ENCODE measurements at places on chromosomes 16 and 17.
A peak's percentile ranks its signal among the peaks of the same experiment; 100 is the strongest.

GRCh38 chr17:7590743-7591142 lies 849 bp upstream of the SOX15 start:
- no peak for DNase-seq

GRCh38 chr17:49634485-49634860 lies 43.4 kb downstream of the SPOP start:
- DNase-seq, result no peak

GRCh38 chr17:5661491-5662125 lies 77.3 kb upstream of the NLRP1 start:
- DNase-seq, result no peak

GRCh38 chr17:26963163-26963503 lies 330.8 kb upstream of the WSB1 start:
- no peak for DNase-seq

- no peak for DNase-seq
These were observed 512 bp downstream of the PMM2 start for GRCh38 chr16:8798174-8798527.

GRCh38 chr17:55727920-55728319 lies 5.3 kb upstream of the TMEM100 start:
- DNase-seq, result no peak

- DNase-seq, result no peak
These were observed 1.8 kb downstream of the JPT1 start for GRCh38 chr17:75152523-75152921.

GRCh38 chr17:4739122-4740024 lies at the start of the genes CXCL16 and ZMYND15:
Gene CXCL16, minus strand, starts transcription at chr17:4739928. Its CDS starts 589 bp downstream, at chr17:4739339.
Gene ZMYND15, plus strand, starts transcription at chr17:4739833. Its CDS starts 716 bp downstream, at chr17:4740549.
- peak; percentile 57 for DNase-seq

- DNase-seq, result peak; percentile 83
These were observed 76.4 kb downstream of the SMG6 start for GRCh38 chr17:2227025-2227699.

GRCh38 chr17:79073706-79074088 lies 927 bp upstream of the ENGASE start:
- DNase-seq, result peak; percentile 79

GRCh38 chr17:57914273-57915142 lies 40.7 kb downstream of the CUEDC1 start:
- no peak for DNase-seq

DNA sequence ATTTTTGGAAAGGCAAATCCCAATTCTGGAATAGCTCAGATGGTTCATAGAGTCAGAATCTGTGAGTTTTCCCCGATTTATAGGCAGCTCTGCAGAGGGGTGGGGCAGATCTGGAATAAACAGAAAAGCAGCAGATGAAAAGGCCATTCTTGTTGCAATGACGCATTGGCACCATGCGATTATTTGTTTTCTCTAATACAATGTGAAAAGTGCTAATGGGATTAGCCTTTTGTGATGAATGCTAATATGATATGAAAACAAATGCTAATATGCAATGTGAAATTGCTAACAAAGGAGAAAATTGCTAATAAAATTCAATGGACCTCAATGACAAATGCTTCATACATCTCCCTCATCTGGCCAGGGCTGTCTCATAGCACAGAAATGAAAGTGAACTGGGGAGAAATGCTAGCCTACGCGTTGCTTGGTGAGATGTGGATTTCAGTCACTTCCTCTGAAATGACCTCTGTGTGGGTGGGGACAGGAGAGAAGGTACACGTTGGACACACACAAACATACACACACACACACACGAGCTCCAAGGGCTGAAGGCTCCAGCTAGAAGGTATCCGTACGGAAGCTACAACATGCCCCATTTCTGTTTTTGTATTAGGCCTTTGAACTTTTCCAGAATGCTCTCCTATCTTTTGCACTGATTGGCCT lies 394.5 kb downstream of the XYLT1 start:
- DNase-seq, result no peak

GRCh38 chr17:855569-855968 lies 73.4 kb downstream of the MRM3 start:
- no peak for DNase-seq

- peak; percentile 25 for DNase-seq
These were observed 72.0 kb upstream of the KSR1 start for GRCh38 chr17:27384261-27384701.

DNA sequence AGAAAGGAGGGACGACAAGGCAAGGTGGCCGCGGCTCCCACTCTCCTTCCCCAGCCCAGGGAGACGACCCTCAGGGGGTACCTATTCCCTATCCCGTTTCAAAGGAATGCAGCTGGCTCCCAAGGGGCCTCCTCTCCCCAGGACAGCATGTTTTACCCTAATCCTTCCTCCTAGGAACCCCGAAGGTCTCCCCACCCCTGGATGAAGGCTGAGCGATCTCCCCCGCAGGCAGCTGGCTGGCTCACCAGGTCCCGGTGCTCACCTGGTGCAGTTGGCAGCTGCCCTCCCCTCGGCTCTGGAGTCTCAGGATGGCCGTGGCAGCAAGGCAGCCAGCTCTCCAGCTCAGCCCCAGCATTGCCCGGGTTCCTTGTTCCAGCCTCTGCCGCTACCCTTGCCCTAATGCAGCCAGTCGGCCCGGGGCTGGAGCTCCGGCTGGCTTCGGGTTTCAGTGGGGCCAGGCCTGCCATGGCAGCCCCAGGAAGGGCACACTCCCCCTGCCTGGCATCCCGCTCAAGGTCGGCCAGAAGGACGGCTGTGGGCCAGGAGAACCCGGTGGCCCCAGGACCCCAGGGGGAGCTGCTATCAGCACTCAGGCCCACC lies 4.6 kb downstream of the CLUH start:
- DNase-seq, result no peak

DNA sequence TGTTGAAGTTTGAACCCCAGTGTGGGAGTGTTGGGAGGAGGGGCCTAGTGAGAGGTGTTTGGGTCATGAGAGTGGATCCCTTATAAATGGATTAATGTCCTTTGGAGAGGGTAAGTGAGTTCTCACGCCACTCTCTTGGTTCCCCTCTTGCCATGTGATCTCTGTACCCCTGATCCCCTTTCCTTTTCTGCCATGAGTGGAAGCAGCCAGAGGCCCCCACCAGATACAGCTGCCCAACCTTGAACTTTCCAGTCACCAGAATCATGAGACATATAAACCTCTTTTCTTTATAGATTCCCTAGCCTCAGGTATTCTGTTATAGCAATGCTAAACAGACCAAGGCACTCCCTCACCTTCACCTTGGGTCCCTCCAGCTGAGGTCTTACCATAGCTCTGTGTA lies 7.4 kb downstream of the SLC6A2 start:
- no peak for DNase-seq

DNA sequence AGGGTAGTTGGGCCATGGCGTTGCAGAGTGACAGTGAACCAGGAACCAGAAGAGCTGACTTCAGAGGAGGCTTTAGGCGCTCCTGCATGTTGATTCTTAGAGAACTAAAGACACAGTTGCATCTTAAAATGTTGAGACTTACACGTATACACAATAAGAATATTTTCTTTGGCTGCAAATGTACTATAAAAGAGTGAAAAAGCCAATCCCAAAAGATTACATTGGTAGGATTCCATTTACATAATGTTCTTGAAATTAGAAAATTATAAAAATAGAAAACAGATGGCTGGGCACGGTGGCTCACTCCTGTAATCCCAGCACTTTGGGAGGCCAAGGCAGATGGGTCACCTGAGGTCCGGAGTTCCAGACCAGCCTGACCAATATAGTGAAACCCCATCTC lies 738.8 kb downstream of the WWOX start:
- DNase-seq, result no peak

DNA sequence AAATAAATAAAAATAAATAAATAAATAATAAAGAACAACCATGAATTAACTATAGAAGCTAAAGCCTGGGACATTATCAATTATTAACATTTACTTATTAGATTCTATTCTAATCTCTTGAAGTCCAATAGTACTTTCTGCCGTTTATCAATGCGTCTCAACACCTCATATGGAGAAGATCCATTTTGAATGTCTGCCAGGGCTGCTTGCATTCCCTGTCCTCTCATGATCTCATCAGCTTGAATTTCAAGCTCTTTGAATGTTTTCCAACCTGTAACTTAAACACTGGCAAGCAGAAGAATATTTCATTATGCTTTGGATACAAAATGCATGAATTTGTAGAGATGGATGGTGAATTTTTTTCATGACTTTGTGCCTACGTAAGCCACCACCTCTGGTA lies 191.9 kb upstream of the ANKFN1 start:
- no peak for DNase-seq

GRCh38 chr16:75243667-75244224 lies 7.7 kb downstream of the BCAR1 start:
- DNase-seq, result no peak

GRCh38 chr17:69525920-69526841 lies 111.7 kb downstream of the MAP2K6 start:
- DNase-seq, result peak; percentile 86

DNA sequence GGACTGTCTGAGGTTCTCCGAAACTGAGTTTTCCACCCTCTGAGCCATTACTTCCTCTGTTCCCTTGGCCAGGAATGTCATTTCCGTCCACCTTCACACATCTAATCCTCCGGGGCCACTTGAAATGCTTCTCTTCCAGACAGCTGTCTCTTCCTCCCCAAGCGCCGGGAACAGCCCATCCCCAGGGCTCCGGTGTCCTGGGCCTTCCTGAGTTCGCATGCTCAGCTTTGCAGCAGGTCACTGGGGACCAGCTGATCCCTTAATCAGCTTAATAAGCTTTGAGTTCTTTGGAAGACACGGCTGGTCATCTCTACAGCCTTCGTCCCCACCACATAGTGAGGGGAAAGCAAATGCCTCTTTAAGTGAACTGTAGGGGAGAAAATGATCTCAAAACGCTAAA lies 123.4 kb downstream of the DYNLRB2 start:
- no peak for DNase-seq

GRCh38 chr17:69176457-69176795 lies 34.7 kb upstream of the ABCA6 start:
- no peak for DNase-seq

DNA sequence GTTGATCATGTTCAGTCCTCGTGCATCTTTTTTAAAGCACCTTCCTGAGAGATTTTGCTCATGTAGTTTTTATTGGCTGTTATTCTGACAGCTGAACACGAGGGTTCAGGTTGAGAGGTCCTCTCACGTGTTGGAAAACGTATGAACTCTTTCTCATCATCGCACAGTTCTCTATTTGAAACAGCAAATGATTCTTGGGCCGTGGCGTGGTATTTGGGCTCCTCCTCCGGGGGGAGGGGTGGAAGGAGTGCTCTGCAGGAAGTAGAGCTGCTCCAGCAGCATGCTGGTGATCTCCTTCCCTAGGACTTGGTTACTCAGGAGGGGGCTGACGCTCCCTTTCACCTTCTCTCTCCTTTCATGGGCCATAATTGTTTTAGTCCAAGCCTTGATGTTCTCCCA lies 70.4 kb downstream of the KSR1 start:
- no peak for DNase-seq

GRCh38 chr16:89458967-89459366 lies 31.4 kb downstream of the ANKRD11 start:
- no peak for DNase-seq

GRCh38 chr16:88282564-88283395 lies 100.0 kb upstream of the ZNF469 start:
- DNase-seq, result no peak

- no peak for DNase-seq
These were observed 18.9 kb downstream of the TMC5 start for GRCh38 chr16:19436540-19436939.

DNA sequence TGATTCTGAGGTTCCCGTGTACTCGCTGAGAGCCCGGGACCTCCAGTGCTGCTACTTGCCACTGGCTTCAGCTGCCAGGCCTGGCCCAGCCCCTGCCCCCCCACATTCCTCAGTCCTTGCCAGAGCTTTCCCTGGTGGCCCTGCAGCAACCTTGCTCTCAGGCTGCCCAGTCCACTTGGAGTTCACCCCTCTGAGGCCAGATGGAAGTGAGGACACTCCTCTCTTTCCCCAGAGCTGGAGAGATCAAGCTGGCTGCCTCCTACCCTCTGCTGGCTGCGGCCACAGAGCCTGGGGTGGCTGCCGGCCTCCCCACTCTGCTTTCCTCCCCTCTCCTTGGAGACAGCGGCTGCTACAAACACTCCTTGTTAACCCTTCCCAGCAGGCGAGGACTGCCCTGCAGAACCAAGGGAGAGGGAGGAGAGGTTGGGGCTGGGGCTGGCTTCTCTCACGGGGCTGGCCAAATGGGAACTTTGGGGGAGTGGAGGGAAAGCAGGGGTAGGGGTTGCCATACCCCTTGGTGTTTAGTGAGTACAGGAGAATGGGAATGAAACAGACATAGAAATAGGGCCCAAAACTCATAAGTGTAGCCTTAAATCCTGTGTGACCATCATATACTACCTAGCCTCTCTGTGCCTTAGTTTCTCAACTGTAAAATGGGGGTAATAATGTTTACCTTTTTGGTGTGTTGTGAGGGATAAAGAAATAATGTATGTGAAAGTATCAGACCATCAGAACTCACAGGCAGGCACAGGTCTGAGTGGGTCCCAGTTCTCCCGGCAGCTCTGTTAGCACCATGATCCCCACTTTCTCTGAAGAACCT lies at the start of gene GAS2L2:
GAS2L2 (minus strand) TSS at position 295 of the 820 bp plus-strand sequence. CDS start 389 bp downstream, outside the sequence.
- DNase-seq, result no peak

All from trophoblast cell (in vitro differentiated cells and primary cell).